ENCODE measurements at places on chromosomes 13 and 19.

- DNase-seq = peak; percentile 52
These were observed 10.7 kb upstream of the CEACAM3 start for GRCh38 chr19:41785653-41786052.

DNA sequence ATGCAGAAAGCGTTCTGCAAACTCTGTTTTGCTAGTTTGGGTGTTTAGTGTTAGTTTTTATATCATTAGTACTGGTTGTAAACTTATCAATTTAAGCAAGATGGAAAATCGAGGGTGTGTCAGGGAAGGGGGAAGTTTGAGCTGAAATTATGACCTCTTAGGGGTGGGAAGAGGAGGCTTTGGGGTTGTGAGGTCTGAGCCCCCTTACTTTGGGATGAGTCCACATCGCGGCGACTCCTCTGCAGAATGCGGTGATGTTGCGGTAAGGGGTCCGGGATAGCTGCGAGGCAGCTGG lies 743 bp upstream of the NDUFS7 start:
- no peak for DNase-seq

GRCh38 chr13:40798380-40798779 lies 9.0 kb downstream of the SLC25A15 start:
- no peak for DNase-seq

- DNase-seq = peak; percentile 19
These were observed at the start of gene MATK for GRCh38 chr19:3785938-3786824. Gene MATK, minus strand, starts transcription at chr19:3786381. Its CDS starts 1,246 bp downstream, at chr19:3785135.

DNA sequence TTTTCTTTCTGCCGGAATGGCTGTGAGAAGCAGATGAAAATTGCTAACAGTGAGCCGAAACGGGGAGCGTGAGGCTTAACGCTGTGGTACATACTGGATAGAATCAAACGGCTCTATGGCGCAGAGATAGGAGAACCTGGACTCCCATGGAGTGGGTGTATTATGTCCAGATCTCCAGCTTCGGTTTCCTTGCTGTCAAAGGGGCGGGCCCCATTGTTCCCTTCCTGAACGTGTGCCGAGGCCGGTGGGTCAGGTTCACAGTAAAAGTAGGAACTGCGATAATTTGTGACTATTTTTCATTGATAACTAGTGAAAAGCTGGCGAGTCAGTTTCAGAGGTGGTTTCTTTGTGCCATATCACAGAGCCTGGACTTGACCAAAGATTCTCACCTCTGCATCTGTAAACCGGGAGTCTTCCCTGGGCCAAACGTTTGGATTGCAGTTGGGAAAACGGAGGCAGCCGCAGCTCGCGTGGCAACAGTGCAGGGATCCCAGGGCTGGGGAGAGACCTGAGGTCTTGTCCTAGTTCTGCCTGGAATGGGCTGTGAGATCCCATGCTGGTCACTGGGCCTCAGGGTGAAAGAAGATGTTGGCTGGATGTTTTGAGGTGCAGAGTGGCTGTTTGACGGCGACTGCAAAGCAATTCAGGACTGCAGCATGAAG lies 752 bp downstream of the RPL18A start:
- no peak for DNase-seq

DNA sequence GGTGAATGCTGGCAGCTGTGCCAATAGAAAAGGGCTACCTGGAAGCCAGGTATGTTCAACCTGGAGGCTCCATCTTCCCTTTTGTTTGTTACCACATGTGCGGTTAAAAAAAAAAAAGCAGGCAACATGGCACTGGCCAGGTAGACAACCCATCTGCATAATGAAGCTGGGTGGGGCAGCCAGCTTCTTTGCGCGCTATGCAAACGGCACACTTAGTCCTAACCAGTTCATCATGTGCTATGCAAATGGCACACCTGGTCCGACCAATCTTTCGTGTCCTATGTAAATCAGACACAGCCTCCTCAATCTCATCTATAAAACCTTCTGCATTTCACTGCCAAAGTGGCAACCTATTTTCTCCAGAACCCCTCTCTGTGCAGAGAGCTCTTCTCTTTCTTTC lies 11.3 kb upstream of the IGSF23 start:
- no peak for DNase-seq

DNA sequence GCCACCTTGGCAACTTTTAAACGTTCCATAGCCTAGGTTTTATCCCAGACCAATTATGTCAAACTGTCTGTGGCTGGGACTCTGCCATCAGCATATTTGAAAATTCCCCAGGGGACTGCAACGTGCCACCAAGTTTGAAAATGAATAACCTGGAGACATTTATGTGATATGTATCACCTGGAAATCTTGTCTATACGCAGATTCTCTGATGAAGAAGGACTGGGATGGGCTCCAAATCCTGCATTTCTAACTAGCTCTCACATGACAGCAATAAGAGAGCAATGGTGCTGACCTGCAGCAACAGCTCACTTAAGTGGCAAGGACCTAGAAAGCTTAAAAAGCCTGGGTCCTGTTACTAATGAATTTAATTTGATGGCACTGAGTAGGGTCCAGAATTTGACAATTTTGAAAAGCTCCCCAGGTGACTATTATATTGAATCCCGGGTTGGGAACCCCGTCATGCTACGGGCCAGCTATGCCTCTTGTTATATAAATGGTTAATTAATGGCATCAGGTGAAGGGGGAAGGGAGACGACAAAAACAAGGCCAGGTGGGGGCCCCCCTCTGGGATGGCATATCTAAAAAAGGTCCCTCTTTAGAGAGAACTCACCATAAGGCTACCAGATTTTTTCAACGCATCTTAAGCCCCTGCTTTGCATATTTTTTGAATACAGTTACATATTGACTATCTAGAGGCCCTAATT lies 213.7 kb downstream of the ZIC5 start:
- DNase-seq = no peak

DNA sequence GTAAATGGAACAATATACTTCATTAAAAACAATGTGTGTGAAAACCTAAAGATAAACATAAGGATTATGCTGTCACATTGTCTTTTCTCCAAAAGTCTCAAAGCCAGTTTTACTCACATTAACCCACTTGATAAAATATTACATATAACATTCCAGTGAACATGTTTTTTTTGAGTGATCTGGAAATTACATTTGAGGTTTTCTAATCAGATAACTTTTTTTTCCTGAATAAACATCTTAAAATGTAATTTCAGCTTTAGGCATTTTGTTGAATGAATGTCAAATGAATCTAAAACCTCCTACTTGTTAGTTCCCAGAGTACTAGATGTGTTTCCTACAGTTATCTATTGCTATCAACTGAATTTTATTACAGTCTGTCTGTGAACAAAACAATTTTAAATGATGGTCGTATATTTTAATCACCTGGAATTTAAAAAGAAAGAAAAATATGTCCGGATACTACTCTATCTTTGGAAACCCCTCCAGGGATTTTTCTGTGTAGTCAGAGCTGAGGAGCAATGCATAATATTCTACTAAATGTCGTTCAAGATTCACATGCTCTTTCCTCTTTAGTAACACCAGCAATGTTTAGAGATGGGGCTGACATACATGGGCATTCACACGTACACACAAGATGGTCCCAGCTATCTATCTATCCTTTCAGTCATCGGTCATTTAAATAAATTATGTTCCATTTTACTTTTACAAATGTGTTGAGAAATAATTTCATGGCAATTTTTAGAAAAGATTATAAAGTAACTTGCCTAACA lies 283.9 kb downstream of the KLF12 start:
- DNase-seq = no peak

DNA sequence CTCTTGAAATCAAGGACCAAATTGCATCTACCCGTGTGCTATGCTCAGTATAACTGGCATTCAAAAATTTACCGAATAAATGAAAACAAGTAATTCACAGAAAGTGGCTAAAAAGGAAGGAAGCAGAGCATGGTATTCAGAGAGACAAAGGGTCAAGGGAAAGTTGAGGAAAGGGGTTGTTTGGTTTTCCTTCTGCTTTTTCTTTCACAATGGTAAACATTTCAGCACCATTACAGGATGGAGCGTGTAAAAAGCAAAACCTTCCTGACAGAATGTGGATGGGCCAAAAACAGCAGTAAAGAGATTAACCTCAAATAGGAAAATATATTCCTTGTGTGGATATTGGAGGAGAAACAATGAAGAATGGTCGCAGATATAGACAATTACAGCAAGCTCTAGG lies 14.8 kb downstream of the DIAPH3 start:
- no peak for DNase-seq

- no peak for DNase-seq
These were observed 52.5 kb downstream of the ZAR1L start for GRCh38 chr13:32262619-32263018.

DNA sequence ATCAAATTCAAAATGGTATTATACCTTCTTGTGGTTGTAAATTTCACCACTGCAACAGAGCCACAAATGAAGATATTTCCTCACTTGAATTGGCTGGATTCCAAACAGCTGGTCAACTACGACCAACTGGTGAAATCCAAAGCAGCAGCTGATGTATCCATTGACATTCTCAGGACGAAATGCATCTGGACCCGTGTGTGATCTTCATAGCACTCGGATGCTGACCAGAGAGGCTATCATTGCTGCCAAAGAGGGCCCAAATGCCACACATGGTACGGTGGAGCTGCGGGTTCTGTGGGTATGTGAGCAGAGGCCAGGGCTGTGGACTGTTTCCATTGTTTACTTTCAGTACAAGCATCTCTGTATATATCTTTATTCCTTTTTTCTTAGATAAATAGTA lies 25.6 kb upstream of the PCCA start:
- no peak for DNase-seq

GRCh38 chr13:79935121-79935520 lies 405.8 kb downstream of the SPRY2 start:
- DNase-seq = no peak

- DNase-seq = no peak
These were observed 42.5 kb upstream of the C13orf42 start for GRCh38 chr13:51153527-51153926.

GRCh38 chr13:40920826-40921225 lies 98.3 kb downstream of the ELF1 start:
- DNase-seq = no peak

DNA sequence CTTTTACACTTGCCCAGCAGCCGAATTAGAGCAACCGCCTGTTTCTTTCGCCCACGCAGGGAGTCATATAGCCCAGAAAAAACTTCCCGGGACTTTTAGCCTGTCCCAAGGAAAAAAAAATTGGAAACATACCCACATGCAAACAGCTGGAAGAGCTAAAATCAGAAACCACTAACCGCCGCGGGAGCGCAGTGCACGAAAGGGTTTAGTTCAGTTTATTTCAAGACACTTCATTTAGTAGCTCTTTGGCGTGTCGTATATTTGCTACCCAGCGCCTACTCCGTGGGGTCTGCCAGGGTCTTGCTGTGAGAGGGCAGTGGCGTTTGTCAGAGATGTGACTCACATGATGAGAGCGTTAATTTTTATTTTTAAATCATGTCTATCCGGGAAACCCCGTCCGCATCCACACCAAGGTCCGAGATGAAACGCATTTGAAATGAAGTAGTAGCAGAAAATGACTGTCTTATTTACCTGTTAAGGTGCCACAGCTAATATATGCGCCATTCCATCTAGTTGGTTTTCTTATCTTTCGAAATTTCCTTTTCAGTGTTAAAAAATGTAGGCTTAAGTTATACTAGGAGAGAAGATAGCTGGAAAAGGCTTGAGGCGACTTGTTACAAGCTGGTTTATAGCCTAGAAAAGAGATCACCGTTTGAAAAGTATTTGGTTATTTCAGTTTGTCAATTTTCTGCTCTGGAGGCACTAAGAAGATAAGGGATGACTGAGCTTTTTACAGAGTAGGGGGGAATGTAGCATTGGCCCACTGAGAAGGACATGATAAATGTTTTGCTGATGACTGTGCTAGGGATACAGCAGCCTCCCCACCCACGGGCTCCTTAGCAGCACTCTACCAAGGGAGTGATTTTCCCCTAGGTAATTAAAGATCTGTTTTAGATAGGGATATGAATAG lies 1.7 kb downstream of the KLF5 start:
- DNase-seq = no peak

DNA sequence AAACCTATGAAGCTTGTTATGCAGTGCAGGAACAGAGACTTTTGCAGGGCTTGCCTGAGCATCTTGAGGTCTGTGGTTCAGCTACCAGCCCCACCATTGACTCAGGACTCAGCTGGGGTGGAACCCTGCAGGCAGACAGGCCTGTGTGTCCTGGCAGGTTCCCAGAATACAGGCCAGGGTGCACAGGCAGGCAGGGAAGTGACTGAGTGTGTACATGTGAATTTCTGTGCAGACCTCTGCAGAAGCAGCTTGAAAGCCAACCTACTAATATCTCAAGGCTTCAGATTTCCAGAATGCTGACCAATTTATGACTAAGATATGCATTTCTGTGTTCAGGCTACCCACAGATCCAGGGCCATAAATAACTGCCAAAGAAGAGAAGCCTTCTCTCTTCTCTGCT lies 254.4 kb downstream of the DLEU7 start:
- no peak for DNase-seq

DNA sequence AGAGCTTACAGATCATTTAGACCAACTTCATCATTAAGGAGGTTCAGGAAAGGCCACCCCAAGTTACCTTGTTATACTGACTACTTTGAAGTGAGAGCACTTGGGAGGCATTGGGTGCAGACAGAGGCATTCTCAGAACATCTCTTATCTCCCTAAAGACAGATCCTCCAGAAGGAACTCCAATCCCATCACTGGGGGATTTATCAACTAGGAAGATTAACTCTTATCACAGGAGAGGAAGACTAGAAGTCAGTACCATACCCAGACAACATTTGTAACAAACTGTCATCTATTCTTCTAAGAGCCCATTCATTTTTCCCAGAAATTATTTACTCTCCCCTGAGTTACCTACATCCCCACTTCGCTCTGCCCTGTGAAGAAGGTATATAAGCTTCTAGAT lies 5.8 kb upstream of the RFXAP start:
- DNase-seq = no peak

- DNase-seq = no peak
These were observed 40.3 kb downstream of the ERICH6B start for GRCh38 chr13:45575146-45575829.

DNA sequence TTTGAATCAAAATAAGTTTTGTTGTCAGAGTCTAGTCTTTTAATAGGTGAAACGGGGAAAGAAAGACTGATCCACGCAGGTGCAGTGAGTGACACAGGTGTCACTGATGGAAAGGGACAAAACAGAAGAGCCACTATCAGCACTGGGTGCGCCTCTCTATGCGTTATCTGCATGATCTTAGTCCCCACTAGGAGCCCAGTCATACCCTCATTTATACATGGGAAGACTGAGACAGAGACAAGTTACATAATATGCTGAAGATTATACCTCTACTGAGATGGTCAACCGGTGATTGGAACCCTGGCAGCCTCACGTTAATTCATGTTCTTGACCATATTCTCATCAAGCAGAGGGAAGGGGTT lies 3.4 kb downstream of the LRCH1 start:
- DNase-seq = no peak

DNA sequence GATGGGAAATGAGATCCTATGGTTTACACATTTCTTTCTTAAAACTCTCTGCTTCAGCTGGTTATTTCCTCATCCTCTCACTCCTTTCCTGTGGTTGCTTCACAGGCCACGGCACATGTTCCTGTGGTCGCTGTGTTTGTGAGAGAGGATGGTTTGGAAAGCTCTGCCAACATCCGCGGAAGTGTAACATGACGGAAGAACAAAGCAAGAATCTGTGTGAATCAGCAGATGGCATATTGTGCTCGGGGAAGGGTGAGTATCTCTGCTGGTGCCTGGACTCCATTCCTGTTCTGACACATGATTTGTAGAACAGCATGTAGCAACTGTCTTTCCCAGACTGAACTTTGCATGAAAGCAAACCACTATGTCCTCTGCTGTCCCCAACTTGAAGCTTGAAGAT lies 254.2 kb downstream of the ITGBL1 start:
- no peak for DNase-seq

GRCh38 chr19:4970558-4971423 lies 1.9 kb downstream of the KDM4B start:
- DNase-seq = no peak

All from stimulated activated CD4-positive, alpha-beta T cell treated with anti-CD3 and anti-CD28 coated beads, Interleukin-4, amount 100 ng/mL, for 48 hours (primary cell).